Stimulated activated CD8-positive, alpha-beta memory T cell treated with anti-CD3 and anti-CD28 coated beads, Interleukin-2, amount 100 ng/mL, for 1 hour (primary cell): ENCODE measurements at places on chromosomes 7 and 10.
A peak's percentile ranks its signal among the peaks of the same experiment; 100 is the strongest.

DNA sequence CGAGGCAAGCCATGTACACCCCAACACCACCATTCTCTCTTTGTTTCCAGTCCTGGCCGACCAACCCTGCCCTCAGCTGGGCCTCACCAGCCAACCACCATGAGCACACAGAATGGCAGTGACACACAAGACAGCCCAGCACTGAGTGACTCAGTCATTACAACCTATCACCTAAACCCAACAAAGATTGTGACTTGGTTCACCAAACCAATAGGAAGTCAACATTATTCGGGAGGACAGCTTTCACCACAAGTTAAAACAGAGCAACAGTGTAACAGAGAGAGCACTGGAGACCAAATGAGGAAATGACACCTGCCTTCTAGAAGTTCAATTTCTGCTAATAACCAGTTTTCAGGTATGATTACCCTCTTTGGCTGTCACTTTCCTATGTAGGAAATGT is 72.1 kb downstream of the DNMBP start:
- DNase-seq, result no peak

GRCh38 chr10:132387764-132388210 is 9.2 kb upstream of the PWWP2B start:
- DNase-seq, result peak; percentile 69

DNA sequence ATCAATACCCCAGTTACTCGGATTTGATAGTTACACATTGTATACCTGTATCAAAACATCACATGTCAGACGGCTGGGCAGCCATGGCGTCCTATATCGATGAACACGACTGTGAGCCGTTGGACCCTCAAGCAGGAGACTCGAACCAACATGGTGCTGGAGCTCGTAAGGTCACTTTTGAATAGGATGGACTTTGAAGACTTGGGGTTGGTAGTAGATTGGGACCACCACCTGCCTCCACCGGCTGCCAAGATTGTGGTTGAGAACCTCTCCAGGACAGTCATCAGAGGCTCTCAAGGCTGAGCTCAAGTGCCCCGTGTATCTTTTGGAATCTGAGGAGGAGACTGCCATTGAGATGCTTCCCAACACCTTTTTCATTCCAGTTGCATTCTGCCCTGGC is 1.9 kb upstream of the RINT1 start:
- no peak for DNase-seq

- no peak for DNase-seq
Observed at GRCh38 chr10:122648599-122649428, 50.8 kb downstream of the C10orf120 start.

- no peak for DNase-seq
Observed at GRCh38 chr10:27153845-27154193, 365 bp downstream of the YME1L1 start.

- no peak for DNase-seq
Observed at GRCh38 chr10:71213127-71213621, 804 bp downstream of the UNC5B start.

DNA sequence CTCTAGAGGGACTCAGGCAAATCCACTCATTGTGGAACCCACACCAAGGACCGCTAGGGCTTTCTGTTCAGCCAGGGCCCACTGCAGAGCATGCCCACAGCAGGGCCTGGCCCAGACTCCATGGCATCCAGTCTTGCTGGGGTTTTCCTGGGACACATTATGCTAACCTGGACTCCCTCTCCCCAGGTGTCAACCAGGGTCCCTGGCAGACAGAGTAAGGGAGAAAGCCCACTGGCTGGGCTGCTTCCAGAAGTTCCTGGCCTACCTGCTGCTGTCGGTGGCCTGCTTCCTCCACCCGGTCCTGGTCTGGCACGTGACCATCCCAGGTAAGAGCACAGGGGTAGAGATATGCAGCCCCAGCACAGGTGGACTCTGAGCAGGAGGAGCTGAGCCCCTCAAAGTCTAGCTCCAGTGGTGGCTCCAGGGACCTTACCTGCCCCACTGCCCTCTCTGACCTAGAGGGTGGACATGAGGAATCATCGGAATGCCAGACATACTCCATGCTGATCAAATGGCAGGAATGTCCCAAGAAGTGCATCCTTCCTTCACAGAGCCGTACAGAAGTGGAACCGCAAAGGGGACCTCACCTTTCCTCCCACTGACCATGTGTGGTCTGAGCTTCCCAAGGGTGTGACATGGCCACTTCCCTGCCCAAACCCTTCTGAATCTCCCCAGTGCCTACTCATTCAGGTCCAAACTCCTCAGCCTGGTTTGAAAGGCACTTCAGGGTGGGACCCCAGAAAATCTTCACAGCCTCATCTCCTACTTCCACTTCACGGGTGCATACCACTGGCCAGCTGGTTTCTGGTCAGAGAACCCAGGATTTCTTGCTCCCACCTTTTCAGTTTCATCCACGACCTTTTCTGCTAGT is 22.5 kb downstream of the TMEM72 start:
- no peak for DNase-seq

GRCh38 chr10:1686491-1686749 is 50.9 kb downstream of the ADARB2 start:
- no peak for DNase-seq

DNA sequence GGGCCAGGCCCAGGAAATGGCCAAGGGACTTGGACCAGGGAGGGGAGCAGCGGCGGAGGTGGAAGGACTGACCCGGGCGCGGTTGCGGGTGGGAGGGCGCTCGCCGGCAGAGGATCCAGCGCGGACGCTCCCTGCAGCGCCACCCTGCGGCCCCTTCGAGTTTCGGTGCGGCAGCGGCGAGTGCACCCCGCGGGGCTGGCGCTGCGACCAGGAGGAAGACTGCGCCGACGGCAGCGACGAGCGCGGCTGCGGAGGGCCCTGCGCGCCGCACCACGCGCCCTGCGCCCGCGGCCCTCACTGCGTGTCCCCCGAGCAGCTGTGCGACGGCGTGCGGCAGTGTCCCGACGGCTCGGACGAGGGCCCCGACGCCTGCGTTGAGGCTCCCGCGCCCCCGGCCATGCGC is 16.8 kb upstream of the ZNF467 start:
- DNase-seq, result no peak

- DNase-seq, result no peak
Observed at GRCh38 chr7:50667789-50668226, 102.6 kb upstream of the DDC start.

- peak; percentile 74 for DNase-seq
Observed at GRCh38 chr7:100088621-100089457, at the start of gene COPS6. Gene COPS6, plus strand, starts transcription at chr7:100088969. Its CDS starts 22 bp downstream, at chr7:100088991.
